Karpas-422 (cell line): ENCODE measurements at places on chromosomes 1 and 21.

GRCh38 chr1:230113235-230113592 is 46.2 kb downstream of the GALNT2 start:
- H3K4me3 ChIP-seq = no peak overlapping the region
- no peaks in the 10 kb centered on the region for H3K4me1 ChIP-seq
- no peak for DNase-seq
- no peaks in the 10 kb centered on the region for H3K27me3 ChIP-seq
- no peaks in the 10 kb centered on the region for H3K36me3 ChIP-seq

DNA sequence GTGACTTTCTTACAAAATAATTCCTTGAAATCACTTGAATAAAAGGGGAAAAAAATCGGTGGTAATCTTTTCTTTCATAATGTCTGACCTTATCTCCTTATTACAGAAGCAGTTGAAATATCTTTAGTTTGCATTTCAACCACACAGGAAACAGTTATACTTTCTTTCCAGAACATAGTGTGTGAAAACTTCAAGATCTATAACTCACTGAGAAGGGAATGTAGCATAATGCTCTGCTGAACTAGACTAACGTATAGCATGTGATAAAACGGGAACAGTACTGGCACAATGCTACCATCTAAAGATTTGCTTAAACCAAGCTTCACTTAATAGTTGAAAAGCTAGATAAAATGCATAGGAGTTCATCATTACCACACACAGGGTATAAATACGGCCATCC is 45.0 kb downstream of the VAV3 start:
- H3K27me3 ChIP-seq = 0 out of 2 replicates have a peak, but pooled peaks cover 2% of the 10 kb centered on the region
- no peak for DNase-seq
- no peak overlapping the region for H3K4me3 ChIP-seq
- no peak overlapping the region for H3K27ac ChIP-seq

DNA sequence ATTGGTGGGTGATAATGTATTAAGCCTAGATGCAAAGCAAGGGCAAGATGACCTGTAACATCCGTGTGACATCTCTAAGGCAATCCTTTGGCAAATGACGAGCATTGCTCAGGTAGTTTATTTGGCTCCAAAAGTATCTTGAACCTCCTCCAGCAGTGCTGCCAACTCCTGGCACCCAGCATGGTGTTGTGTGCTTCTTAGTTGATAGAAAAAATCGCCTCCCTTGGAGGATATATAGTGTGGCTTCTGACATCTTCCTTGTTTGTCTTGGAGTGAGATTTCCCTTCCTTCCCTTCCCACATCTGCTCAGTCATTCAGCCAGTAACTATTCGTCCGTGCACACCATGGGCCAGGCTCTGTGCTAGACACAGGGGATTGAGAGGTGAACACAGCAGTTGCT is 121.8 kb downstream of the TOMM20 start:
- DNase-seq = no peak
- H3K4me1 ChIP-seq = peaks cover 64% of the 10 kb centered on the region
- no peaks in the 10 kb centered on the region for H3K36me3 ChIP-seq
- no peaks in the 10 kb centered on the region for H3K27me3 ChIP-seq

DNA sequence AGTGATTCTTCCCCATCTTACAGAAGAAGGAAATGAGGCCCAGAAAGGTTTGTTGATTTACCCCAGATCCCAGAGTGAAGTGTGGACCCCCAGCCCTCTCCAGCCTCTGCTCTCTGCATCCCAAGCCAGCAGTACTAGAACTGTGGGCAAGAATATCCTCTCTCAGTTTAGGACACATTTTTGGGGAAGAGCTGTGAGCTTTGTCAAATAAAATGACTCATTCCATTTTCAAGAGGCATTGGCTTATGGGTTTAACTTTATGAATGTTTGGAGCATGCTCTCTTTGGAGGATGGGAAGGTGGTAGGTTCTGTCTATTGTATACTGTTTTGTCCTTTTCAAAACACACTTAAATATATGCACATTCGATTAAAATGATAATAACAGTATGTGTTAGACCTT is 70.6 kb upstream of the CNTN2 start:
- no peak for DNase-seq
- H3K27me3 ChIP-seq = no peaks in the 10 kb centered on the region
- H3K4me3 ChIP-seq = no peak overlapping the region
- no peaks in the 10 kb centered on the region for H3K36me3 ChIP-seq
- H3K4me1 ChIP-seq = peaks cover 76% of the 10 kb centered on the region

DNA sequence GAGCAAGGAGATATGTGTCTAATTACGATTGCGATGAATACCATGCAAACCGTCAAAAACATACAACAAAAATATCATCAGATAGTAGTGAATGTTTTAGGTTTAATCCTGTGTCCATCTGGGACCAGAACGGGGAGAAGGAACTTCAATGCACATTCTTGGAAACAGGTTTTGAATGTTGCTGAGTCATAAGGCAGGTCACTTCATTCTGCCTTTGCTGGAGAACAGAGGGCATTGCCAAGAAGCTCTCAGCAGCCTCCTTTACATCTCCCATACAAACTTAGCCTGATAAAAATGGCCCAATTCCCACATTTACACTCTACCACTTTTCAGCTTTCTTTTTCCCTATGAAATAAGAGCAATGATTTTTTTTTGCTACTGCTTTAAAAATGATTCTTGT is 78.0 kb upstream of the KCNJ6 start:
- no peak for DNase-seq
- no peaks in the 10 kb centered on the region for H3K27me3 ChIP-seq
- H3K4me3 ChIP-seq = no peak overlapping the region
- no peaks in the 10 kb centered on the region for H3K36me3 ChIP-seq
- H3K4me1 ChIP-seq = no peaks in the 10 kb centered on the region
